ENCODE measurements at places on chromosomes 3 and 15.
A peak's percentile ranks its signal among the peaks of the same experiment; 100 is the strongest.

GRCh38 chr3:77372018-77372417, 332.1 kb downstream of the ROBO2 start:
- DNase-seq, result no peak

GRCh38 chr3:197611255-197611654, 55.5 kb upstream of the BDH1 start:
- DNase-seq, result no peak

- DNase-seq, result no peak
Observed at GRCh38 chr3:119236756-119237155, 3.9 kb downstream of the B4GALT4 start.

DNA sequence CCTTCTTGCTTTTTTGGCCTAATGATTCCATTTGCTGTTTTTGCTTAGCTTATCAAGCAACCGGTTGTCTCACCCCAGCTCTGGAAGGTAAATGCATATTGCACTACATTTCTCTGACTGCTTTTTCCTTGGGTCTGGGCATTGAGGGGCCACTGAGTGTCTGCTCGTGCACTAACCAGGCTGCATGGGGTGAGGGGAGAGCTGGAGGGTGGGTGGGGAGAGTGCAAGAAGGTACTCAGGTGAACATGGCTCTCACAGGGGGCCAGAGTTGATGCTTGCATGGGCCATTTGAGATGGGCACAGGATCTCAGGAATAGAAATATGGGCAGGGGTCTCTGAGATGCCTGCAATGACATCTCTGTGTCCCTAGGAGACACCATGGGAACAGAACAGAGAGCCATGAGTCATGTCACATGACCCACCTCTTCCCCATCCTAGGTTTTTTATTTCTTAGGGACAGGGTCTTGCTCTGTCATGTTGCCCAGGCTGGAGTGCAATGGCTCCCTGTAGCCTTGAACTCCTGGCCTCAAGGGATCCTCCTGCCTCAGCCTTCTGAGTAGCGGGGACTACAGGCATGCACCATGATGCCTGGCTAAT, 6.2 kb downstream of the ALPK3 start:
- no peak for DNase-seq

DNA sequence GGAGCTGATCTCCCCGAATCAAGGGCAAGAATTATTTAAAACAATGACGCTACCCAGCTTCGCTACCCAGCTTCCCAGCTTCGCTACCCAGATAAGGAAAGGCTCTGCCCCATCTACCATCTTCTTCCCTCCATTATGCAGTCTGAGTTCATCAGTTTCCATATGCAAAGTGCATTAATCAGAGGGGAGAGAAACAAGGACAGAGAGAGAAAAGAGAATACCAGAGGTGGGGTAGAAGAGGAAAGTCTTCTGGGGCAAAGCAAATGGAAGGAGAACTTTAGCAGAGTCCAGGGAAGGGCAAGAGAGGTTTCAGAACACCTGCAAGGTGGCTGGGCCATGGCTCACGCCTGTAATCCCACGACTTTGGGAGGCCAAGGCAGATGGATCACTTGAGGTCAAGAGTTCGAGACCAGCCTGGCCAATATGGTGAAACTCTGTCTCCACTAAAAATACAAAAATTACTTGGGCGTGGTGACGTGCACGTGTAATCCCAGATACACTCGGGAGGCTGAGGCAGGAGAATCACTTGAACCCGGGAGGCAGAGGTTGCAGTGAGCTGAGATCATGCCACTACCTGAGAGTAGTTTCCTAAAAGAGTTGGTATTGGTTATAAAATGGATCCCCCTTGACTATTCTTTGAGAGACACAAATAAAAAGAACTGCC, 70.4 kb upstream of the SPATA12 start:
- no peak for DNase-seq

DNA sequence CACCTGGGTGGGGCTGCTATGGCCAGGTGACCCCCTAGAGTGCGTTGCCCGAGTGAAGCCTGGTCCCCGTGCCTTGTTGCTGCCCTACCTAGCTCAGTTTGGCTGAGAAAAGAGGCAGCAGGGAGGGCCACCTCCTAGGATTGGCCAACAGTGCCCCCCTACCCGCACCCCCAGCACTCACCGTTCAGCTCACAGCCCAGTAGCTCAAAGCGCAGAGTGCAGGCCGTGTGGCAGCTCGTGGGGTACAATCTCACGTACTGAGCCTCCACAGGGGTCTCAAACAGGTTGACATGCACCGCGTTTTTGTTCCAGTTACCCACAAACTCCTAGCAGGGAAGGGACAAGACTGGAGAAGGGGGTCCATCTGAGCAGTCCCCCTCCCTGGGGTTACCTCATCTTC, 7.6 kb downstream of the MFGE8 start:
- DNase-seq, result no peak

GRCh38 chr3:194983620-194984019, 287.3 kb downstream of the XXYLT1 start:
- DNase-seq, result no peak

DNA sequence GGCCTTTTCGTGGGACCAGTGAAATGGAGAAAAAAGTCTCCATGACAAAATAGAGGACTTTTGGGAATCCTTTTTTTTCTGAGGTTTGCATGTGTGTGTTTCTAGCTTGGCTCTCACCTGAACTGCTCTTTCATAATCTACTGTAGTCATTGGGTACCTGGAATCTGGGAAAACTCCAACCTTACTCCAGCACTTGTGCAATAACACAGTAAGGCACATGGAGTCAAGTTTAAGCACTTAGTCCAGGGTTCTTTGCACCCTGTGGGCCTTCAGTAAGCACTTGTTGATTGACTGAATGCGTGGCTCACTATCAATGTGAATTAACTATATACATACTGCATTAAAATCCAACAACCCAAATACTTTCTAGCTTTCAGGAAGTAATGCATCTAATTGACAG, 299.5 kb downstream of the ZBTB20 start:
- no peak for DNase-seq

DNA sequence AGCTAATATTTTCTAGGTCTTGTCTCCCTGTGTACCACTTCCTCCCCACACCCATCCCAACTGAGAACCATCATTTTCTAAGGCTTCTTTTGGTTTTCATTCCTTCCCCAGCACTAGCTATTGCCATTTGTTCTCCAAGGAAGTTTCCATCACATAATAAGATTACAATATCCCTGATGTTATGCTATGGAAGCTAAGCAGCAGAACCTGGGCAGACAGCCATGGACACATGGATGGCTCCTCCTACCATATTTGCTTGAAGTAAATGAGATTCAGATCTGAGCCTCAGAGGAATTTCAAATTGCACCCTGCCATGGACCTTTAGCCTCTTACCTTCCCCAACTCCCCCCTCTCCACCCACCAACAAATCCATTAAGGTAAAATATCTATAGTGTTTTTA, 31.5 kb downstream of the GASK1A start:
- DNase-seq, result no peak

- no peak for DNase-seq
Observed at GRCh38 chr3:187290503-187290902, 1.0 kb downstream of the MASP1 start.

DNA sequence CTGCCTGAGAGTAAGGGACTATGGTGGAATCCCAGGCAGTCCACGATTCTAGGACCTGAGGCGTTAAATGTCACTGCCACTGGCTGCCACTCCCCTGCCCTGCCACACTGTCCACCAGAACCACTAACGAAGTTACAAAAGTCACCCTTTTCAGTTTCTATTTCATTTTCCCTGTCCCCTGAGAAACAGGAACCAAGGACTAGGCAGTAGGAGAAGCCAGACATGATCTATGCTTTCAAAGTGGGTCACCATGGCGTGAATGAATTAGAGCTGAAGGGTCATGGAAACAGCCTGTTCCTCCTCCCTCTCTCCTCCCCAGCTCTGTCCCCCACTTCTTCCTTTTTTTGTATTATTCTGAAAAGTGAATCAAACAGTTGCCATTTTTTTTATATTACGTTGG, 9.1 kb upstream of the ADPRH start:
- DNase-seq, result no peak

GRCh38 chr15:49309889-49310288, 113.2 kb upstream of the FGF7 start:
- no peak for DNase-seq

GRCh38 chr3:114831861-114832260, 315.2 kb downstream of the ZBTB20 start:
- no peak for DNase-seq

DNA sequence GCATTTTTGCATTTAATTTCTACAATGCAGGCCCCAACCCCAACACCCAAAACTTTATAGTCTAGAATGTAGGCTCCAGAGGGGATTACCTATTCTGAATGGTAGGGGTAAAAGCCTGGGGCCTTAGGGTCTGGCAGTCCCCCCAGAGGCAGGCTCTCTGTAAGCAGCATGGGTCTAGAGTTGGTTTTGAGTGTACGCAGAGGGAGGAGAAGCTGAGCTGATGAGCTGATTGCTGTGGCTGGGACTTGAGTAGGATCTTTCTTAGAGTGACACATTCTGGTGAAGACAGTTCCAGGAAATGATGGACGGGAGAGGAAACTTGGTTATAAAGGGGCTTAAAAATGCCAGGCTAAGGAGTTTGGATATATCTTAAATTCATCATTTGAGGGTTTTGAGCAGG, 2.1 kb downstream of the LPP start:
- DNase-seq, result no peak

DNA sequence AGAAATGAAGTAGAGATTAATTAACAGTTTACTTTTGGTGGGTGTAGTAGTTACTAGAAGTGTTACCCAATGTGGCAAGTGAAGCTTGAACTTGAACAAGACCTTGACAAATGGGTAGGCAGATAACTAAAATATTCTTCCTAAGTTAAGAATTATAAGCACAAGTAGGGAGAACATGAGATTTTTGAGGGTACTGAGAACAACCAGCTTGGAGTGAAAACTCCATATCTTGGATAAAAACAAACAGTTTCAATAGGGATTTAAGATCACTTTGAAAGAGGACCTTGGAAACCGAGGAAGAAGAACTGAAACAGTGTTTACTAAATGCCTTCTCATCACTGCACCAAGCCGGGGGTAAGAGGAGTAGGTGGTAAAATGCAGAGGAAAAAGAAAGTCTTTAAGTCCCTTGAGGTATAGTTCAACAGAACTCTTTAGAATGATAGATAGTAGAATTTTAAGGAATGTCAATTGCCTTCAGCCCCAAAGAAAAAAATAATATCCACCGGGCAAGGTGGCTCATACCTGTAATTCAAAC, 496.7 kb downstream of the NAALADL2 start:
- DNase-seq, result no peak

- no peak for DNase-seq
Observed at GRCh38 chr3:20350449-20350848, 164.4 kb upstream of the SGO1 start.

GRCh38 chr3:80870476-80871041, 890.9 kb downstream of the GBE1 start:
- no peak for DNase-seq

GRCh38 chr15:99106417-99107220, 1.7 kb downstream of the SYNM start:
- DNase-seq, result peak; percentile 33

GRCh38 chr3:193573403-193574191, 18.9 kb upstream of the ATP13A4 start:
- DNase-seq, result no peak

- no peak for DNase-seq
Observed at GRCh38 chr3:118228151-118228550, 806.5 kb downstream of the IGSF11 start.

GRCh38 chr3:65963787-65964677, 74.7 kb downstream of the MAGI1 start:
- DNase-seq, result peak; percentile 96

- peak; percentile 99 for DNase-seq
Observed at GRCh38 chr3:11600501-11601282, 43.0 kb downstream of the VGLL4 start.

DNA sequence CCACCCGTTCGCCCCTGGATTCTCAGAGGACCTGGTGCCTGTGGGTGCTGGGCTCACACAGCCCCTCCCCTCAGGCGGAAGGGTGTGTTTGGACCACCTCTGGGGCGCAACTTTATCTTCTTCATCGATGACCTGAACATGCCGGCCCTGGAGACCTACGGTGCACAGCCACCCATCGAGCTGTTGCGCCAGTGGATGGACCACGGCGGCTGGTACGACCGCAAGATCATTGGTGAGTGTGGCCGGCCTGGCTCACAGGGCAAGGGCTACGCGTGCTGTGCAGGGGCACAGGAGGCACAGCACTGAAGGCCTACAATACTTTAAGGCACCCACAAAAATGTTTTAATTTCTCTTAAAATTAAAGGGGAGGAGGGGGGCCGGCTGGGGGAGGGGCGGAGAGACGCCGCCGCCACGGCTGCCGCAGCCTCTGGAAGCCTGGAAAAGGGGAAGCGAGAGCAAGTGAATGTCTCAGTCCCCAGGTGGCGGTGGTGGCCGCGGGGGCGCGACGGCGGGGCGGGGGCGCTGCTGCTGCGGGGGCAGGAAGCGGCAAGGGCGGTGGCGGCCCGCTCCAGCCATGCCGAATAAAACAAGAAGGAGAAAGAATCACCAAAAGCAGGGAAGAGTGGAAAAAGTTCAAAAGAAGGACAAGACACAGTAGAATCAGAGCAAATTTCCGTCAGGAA, 56.8 kb downstream of the DNAH1 start:
- DNase-seq, result no peak

DNA sequence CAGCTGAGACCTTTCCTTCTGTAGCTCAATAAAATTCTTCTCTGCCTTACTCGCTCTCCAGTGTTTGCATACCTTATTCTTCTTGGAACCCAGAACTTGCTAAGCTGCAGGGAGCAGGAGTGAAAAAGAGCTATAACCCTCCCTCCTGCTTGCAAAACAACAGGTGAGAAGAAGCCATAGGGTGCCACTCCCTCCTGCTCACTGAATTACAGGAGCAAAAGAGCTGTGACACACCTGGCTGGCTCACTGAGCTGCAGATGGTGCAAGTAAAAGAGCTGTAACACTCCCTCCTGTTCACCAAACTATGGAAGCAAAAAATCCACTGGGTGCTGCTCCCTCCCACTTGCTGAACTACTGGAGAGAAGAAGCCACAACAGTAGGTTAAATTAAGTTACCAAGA, 44.2 kb upstream of the C2CD4B start:
- no peak for DNase-seq

DNA sequence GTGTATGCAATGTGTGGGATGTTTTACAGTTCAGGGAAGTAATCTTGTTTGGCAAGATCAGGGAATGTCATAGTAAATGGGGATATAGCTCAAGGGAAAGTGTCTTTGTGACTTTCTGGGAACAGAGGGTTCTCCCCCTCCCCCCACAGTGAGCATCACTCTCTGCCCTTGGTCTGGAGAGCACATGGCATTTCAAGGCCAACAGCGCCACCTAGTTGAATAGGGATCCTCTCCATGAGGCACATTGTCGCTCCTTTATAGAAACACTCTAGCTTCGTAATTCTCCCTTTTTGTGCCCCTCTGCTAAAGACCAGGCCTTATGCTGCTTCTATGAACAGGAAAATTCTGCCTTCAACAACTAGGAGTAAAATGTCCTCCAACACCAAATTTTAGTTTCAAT, 37.1 kb upstream of the ARNT2 start:
- DNase-seq, result peak; percentile 69

- no peak for DNase-seq
Observed at GRCh38 chr3:144458283-144458682, 486.7 kb downstream of the DIPK2A start.

- no peak for DNase-seq
Observed at GRCh38 chr3:45623846-45624245, 29.3 kb downstream of the LIMD1 start.
